Skin of body (tissue), 3 donors: ENCODE measurements at places on chromosomes 3 and 15. TPM values are rescaled to one million over a fixed set of nuclear protein-coding genes. Genes with fewer than 3 reads are reported as not detected.

Gene TRAT1
- total RNA-seq: 0.59 TPM

Gene KLHL6
- 3.1 TPM for total RNA-seq

Gene GPR15
- total RNA-seq: not detected

Gene TUSC7
- not detected for total RNA-seq

Gene NR1I2
- 0.10 TPM for total RNA-seq

Gene BOC
- 70.1 TPM for total RNA-seq

Gene SLCO2A1
- 3.7 TPM for total RNA-seq

Gene STAB1
- total RNA-seq: 42.4 TPM

Gene GHSR
- not detected for total RNA-seq

Gene FILIP1L
- 40.1 TPM for total RNA-seq

Gene PLAAT1
- 2.4 TPM for total RNA-seq

Gene XXYLT1
- total RNA-seq: 13.6 TPM

Gene TYRO3
- 17.4 TPM for total RNA-seq

Gene AEN
- total RNA-seq: 8.1 TPM

Gene PPP1R14D
- not detected for total RNA-seq
